ENCODE measurements at places on chromosomes 4 and X.

DNA sequence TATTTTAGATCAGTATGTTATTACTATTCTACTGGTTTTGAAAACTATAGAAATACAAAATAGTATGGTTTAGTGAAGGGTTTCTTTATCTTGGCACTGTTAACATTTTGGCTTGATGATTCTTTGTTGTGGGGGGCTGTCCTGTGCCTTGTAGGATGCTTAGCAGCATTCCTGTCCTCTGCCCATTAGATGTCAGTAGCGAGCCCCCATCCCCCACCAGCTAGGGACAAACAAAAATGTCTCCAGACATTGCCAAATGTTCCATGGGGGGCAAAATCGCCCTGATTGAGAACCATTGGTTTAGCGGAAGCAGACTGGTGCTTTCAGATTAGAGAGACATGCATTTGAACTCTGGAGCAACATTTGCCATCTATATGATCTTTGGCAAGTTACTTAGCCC is 23.3 kb downstream of the SPARCL1 start:
- no peak for DNase-seq

DNA sequence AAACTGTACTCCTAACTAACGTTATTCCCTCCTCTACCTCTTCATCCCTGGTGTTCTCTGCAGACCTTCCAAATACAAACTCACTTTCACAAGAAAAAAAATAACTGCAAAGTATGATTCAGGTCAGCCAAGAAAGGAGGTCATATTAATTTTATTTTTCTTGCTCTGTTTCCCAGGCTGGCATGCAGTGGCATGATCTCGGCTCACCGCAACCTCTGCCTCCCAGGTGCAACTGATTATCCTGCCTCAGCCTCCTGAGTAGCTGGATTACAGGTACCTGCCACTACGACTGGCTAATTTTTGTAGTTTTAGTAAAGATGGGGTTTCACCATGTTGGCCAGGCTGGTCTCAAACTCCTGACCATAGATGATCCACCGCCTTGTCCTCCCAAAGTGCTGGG is 156.6 kb downstream of the CHIC2 start:
- DNase-seq, result no peak

DNA sequence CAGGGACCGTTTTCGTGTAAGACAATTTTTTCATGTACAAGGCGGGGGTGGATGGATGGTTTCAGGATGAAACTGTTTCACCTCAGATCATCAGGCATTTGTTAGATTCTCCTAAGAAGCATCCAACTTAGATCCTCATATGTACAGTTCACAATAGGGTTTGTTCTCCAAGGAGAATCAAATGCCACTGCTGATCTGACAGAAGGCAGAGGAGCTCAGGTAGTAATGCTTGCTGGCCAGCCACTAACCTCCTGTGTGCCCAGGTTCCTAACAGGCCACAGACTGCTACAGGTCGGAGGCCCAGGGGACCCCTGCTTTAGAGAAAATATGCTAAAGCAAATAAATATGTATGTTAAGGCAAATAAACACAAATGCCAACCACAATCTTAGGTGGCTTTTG is 61.3 kb downstream of the PPP3CA start:
- DNase-seq, result no peak

- DNase-seq, result no peak
These were observed 66.8 kb upstream of the SH3RF1 start for GRCh38 chr4:169337510-169337909.

DNA sequence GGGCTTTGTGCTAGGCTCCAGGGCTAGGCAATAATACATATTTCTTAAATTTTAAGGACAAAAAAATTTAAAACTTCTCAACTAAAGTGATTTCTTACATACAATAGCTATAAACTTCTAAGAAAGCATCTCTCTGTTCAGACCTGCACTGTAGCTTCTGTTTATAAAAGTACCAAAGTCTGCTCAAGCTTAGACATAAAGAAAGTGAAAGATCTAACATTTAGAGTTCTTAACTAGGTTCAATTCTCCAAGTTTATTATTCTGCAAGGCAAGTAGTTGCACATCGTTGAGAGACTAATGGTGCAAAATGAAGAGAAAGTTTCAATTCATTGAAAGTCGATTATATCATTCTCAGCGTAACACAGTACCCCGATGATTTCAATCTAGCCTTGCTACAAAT is 857.4 kb upstream of the HTR2C start:
- DNase-seq, result no peak

- no peak for DNase-seq
These were observed 49.5 kb downstream of the PSAPL1 start for GRCh38 chr4:7384929-7385890.

GRCh38 chrX:330726-331150 is 12.1 kb upstream of the GTPBP6 start:
- DNase-seq, result no peak

DNA sequence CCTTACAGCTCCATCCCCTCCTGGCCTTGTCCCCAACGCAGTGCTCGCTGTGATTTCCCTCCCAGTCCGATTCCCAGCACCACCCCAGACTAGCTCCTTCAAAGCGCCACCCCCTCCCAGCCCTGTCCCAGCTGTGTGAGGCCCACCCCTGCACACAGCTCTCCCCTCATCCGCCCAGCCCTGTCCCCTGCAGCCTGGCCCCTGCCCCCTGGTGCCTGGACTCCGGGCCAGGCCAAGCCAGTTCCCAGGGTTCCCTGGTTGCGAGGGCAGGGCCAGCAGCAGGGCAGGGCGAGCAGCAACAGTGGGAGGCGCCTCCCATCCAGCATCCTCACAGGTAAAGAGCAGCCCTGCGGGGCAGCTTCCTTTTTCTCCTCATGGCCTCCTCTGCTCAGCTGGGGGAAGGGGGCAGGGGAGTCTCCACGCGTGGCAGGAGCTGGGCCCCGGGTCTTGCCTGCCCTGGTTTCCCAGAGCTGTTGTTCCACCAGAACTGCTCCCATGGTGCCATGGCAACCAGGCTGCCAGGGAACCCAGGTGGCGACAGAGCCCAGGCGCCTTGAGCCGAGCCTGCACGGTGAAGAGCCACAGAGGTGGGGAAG is 24.8 kb downstream of the IQSEC2 start:
- DNase-seq, result no peak

- no peak for DNase-seq
These were observed 41.3 kb downstream of the RAPGEF2 start for GRCh38 chr4:159144112-159144694.

DNA sequence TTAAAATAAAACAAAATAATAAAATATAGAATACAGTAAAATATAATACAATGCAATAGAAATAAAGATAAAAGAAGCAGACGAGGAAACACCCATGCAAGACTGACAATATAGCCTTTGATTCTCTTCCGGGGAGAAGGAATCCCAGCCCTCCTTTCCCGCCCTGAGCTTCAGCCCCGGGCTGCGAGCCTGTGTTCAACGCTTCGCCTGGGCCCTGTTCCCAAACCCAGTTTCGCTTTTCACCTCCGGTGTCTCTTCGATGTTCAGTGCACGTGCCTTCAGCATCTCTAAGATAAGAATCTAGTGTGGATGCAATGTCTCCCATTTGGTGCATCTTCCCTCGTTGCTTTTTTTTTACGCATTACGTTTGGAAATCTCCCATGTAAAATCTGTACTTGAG is 38.4 kb upstream of the ARSD start:
- no peak for DNase-seq

DNA sequence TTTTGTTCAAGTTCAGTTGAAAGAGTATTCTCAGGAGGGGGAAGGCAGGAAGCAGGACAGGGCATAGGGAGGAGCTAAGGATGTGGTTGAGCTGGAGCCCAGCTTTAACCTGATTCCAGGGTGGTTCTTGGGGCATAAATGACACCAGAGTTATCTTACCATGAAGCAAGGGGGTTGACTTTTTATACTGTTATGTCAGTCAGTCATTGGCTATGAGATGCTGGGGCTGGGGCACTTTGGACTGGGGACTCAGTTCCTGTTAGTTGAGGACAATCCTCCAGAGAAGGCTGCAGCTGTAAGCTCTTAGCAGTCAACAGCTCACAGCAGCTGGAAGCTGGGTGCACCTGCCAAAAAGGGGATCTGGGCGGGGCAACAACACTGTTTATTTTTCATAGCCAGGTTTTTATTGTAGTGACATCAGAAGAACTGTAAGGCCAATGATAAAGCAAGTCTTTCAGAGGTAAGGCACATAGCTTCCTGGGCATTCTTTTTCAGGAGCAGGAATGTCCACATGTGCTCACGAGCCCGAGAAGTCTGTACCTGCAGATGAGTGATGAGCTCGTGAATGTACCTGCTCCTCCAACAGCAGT is 78.5 kb downstream of the MID1IP1 start:
- no peak for DNase-seq

- no peak for DNase-seq
These were observed 426 bp upstream of the XIAP start for GRCh38 chrX:123859409-123859845.

DNA sequence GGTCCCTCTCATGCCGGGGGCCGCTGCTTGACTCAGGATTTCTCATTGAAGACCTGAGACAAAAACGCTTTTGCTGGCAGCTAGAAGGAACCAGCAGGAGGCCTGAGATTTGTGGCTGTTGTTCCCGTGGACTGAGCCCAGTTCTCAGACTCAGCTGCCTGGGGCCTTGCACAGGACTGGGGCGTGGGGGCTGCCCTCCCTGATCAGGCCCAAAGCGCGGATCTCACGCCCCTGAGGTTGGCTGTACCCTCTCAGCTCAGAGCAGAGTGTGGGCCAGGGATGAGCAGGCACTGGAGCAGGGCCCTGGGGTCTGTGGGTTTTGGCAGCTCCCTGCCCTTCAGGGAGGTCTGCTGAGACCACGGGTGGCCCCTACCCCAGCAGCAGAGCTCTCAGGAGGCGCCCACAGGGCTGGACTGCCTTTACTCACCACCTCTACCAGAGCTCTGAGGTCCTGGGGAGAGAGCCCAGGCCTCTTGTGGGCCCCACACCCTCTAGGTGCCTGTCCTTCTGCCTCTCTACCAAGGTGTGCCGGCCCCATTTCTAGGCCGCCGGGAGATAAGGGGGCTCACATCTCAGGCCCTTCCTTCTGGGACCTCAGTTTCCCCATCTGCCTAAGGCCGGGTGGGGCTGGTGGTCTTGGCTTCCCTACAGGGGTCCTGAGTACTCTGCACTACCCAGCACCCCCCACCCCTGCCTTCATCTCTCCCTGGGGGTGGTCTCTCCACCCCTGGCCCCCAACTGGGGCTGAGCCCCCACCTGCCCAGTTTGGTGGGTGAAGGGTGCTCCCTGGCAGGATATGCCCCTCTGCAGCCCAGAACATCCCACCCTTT is 5.6 kb downstream of the MSANTD1 start:
- no peak for DNase-seq

DNA sequence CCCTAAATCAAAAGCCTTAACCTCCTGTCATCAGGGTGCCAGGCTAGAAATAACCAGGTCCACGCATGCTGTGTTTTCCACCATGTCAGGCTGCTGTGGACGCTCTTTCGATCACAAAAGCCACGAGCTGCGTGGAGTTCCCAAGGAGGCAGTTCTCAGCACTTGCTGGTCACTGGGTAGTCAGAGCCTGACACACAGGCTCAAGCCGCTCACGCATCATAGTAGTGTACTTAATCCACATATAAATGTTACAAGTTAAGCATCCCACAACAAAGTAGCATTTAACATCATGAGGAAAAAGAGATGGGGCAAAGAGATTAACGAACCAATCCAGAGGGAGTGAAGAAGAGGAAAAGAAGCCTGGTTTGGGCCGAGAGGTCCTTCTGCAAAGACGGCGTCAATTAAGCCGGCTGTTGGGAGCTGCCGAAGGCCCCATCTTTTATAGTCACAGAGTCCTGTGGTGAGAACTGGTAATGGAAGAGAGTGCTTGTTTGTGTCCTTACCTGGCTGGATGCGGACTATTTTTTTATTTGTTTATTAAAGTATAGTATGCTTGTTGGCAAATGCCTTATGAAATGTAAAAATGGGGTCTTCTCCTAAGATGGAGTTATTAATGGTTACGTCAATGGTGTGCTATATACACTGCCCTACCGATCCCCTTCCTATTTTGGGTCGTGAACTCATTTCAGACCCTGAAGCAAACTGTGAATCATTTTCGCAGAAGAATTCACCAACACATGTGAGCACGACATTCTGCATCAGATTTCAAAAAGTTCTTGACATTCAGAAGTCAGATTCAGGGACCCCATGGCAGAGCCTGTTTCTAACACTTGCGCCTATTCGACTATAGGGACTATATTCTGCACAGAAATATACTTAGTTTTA is 675 bp downstream of the PRIMPOL start:
- DNase-seq, result peak; percentile 32

- DNase-seq, result no peak
These were observed 94.4 kb downstream of the HHIP start for GRCh38 chr4:144740316-144740715.

DNA sequence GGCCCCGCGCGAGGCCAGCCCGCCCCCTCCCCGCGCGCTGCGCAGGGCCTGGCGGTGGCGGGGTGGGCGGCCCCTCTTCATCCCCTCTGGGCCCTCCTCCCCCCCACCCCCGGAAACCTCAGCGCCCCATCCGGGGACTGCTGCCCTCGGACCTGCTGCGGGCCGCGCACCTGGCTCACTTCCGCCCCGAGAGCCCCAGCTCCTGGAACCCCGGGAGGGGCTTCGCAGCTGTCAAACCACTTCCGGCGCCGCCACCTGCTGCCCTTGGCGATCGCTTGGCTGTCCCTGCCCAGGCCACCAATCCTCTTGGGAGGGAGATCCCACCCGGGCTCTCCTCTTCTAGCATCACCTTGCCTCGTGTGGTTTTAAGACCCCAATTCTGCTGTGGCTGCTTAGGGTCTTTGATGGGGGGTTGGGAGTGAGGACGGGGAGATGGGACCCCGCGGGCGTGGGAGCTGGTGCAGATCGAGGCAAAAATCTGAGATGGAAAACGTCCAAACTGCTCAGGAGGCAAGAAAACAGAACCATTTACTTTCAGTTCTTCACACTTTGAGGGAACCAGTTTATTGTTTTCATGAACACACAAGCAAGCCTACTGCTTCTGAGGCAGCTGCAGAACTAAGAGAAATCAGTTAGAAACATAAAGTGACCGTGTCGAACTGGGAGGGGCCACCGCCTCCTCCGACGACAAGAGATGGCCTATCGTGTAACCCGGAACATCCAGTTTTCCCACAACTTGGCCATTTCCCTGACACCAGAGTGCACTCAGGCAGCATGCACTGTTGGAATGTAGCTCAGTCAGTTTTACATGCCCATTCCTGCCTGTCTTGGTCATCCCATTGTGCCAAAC is 754 bp downstream of the MTMR1 start:
- DNase-seq, result peak; percentile 81

- DNase-seq, result no peak
These were observed 201.6 kb downstream of the QDPR start for GRCh38 chr4:17310269-17310652.

DNA sequence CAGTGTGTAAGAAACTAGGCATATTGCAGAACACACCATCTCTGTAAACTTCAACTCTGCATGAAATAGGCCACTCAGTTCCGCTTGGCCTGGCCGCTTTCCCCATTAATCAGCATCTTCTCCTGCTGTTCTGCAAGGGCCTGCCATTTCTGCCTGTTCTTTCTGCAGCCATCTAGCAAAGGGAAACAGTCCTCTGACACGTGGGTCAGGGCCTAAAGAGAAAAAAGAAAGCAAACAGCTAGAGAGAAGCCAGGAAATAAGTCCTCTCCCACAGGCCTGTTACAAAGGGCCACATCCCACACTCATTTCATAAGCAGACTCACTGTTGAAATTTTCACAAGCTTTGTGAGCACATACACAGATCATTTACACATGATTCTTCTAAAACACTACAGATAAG is 130.1 kb downstream of the PDE5A start:
- no peak for DNase-seq
